ENCODE measurements at places on chromosomes 16 and 17.

GRCh38 chr16:69465083-69465721, 40.8 kb downstream of the CYB5B start:
- DNase-seq = peak; percentile 26

DNA sequence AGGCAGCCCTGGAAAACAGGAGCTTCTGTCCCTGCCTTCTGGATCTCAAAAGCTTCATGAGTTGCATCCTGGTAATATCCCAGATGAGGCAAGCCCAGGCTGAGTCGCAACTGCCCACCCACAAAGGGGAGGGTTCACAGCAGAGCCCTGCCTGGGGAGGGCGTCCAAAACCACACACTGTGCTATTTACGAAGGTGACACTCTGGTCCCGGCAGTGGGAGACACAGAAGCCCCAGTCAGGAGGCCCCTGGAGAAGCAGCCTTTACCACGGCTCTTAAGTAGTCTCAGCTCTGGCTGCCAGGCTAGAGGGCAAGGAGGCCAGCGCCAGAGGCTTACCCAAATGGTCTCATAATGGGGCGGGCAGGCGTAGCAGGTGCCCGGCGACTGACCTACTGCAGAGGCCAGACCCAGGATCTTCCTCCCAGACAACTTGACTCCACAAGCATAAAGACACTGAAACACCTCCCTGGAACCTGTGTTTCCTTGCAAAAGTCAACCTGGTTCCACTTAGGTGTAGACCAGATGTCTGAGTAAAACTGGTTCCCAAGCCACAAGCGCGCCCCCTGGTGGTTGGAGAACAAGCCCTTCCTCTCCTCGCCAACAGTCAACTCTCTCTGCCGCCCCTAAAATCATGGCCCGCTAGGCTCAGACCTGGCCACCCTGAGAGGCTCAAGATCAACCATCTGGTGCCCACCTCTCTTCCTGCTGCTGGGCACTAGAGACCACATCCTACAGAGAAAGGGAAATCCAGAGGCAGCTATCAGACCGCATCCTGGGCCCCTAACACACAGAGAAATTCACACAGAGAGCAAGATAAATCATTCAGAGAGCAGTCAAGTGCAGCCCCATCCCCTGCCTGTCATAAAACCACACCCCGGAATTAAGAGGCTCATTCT, 5.2 kb downstream of the AXIN2 start:
- peak; percentile 80 for DNase-seq

DNA sequence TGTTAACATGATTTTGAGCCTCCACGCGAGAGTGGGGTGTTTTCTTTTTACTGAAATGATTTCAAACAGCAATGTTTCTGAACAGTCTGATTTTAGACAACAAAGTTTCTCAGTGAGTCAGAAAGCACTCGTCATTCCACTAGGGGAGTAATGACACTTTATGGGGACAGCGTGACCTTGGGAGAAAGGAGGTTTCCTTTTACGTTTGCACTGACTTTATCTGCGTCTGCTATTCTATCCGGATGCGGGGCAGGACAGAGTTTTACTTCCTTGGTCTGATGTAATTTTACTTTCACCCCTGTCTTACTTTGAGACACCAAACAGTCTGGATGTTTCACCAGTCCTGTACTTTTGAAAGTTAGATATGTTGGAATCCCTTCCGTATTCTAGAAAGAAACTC, 20.7 kb downstream of the SLC47A1 start:
- no peak for DNase-seq

DNA sequence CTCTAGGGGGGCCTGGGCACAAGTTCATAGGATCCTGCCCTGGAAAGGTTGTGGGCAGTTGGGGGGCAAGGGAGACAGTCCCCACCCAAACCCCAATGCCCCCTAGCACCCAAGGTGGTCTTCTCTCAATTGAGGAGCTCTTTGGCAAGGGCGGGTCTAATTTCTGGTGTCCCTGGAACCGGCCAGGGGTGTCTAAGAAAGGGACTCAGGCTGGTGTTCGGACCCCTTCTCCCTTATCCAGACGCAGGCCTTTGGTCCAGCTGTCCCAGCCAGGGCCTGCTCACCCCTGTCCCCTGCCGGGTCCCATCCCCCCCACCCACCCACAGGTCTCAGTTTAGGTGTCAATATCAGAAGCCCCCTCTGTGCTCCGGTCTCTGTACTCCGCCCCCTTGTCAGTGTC, 860 bp upstream of the ARHGDIG start:
- no peak for DNase-seq

Measured in right lung (tissue), 10 donors.